ENCODE measurements at places on chromosomes 13 and 19.
A peak's percentile ranks its signal among the peaks of the same experiment; 100 is the strongest.

DNA sequence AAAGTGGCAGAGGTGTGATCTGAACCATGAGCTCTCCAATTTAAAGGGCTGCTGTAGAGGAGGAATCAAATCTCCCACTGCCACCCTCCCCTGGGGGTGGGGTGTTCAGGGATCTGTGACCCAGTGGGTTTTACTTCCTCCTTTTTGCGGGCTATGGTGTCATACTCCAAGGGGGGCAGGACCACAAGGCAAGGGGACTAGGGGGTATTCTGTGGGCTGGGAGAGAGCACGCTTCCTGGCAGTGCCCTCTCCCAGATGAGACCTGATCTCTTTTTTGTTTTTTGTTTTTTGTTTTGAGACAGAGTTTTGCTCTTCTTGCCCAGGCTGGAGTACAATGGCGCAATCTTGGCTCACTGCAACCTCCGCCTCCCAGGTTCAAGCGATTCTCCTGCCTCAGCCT lies 10.3 kb downstream of the PLD3 start:
- no peak for DNase-seq

GRCh38 chr19:5304486-5304885 lies 36.1 kb downstream of the PTPRS start:
- no peak for DNase-seq

GRCh38 chr13:64791373-64791772 lies 2438.8 kb downstream of the PCDH9 start:
- no peak for DNase-seq

GRCh38 chr13:36750946-36751345 lies 68.1 kb upstream of the RFXAP start:
- DNase-seq = no peak

DNA sequence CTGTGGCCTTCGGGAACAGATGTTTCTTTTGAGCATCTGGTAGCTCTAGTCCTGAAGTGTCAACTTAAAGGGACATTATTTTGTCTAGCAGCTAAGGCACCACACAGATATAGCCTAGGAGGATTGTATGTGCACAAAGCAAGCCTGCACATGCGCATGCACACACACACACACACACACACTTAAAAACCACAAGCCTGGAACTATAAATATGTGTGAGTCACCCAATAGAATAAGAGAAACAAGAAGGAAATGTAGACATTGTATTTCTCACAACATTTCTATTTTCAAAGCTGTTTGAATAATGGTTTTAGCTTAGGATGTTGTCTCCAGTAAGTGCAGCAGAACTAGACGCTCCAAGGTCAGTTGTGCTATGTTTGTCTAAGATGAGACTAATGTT lies 516.5 kb downstream of the SUCLA2 start:
- DNase-seq = no peak

- DNase-seq = no peak
Observed at GRCh38 chr13:78649997-78650716, 8.8 kb downstream of the OBI1 start.

DNA sequence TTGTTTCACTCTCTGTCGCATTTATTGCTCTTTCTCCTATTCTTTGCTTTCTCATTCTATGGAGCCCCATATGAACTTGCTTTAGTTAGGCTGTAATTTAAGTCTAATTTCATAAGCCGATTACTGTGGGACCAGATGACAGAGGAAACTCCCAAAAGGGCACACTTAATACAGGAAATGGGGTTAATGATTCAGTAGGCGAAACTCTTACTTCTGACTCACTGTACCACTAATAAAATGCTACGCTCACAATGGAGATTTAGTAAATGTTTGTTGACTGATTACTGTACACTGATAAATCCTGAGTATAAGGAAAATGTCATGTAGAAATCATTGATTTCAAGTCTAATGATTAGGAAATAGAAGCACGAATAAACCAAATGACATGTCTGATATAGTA lies 276.4 kb downstream of the KLF5 start:
- no peak for DNase-seq

DNA sequence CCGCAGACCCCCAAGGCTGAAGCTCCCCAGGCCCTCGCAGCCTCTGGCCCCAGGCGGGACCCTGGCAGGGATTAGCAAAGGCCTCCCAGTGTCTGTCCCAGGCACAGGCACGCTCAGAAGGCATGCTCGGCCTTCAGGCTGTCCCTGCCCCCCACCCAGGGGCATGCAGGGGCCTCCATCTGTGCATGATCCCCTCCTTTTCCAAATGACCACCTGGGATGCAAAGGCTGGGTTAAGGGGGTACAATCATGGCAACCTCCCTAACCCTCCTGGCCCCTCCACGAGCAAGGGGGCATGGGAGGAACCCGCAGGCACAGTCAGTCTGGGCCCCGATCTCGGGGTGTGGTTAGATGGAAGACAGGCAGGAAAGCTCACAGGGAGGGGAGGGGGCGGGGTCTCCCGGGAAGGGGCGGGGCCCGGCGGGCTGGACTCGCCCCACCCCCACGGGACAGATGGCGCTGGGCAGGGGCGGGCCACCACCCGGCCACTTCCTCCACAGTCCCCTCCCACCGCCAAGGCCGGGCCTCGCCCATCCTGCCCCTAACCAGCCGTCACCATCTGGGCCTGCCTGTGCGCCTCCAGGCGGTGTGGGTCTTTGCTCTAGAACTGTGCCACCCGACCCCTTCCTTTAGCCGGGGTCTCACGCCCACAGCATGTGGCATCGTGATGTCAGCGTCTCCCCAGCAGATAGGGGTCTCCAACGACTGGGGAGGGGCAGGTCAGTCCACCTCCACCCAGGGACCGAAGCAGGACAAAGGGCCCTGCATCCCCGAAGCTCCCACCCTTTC lies 7.0 kb upstream of the REXO1 start:
- no peak for DNase-seq

DNA sequence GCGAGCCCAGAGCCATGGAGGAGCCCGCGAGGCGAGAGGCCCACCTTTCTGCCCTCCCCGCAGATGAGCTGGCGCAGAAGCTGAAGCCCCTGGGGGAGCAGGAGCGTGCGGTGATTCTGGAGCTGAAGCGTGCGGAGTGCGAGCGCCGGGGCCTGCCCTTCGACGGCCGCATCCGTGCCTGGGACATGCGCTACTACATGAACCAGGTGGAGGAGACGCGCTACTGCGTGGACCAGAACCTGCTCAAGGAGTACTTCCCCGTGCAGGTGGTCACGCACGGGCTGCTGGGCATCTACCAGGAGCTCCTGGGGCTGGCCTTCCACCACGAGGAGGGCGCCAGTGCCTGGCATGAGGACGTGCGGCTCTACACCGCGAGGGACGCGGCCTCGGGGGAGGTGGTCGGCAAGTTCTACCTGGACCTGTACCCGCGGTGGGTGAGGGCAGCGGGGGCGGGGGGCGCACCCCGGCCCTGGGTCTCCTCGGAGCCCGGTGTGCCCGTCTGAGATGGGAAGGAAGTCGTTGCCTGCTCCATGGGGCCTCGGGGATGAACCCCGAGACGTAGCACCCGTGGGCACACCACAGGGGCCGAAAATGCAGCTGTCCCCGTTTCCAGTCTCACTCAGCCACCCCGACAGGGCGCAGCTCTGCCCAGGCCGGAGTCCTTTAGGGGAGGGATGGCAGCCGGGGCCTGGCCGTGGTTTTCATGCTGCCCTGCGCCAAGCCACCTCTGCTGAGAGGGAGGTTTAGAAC lies 12.1 kb upstream of the ZNF554 start:
- no peak for DNase-seq

- DNase-seq = peak; percentile 65
Observed at GRCh38 chr13:32310134-32310706, 4.9 kb downstream of the ZAR1L start.

DNA sequence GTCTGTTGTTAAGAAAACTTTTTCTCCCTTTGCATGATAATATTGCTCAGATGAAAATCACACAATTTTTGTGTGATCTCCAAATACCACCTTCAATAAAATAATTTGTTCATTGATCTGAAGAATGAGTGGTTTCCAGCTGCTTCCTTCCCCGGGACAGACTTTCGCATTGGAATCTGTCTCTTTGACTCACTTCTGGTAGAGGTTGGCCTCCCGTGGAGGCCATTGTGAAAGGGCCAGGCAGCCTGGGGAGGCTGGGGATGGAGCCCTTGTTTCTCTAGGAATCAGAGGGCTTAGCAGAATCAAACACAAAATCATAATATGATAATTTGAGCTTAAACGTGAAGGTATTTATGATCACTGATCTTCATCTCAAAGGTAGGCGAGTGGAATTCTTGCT lies 135.0 kb upstream of the ZNF536 start:
- no peak for DNase-seq

- no peak for DNase-seq
Observed at GRCh38 chr19:3692141-3693024, 7.9 kb downstream of the PIP5K1C start.
